Stimulated activated effector memory CD8-positive, alpha-beta T cell treated with anti-CD3 and anti-CD28 coated beads, Interleukin-12 subunit alpha, Interleukin-12 subunit beta, amount 100 ng/mL, for 72 hours (primary cell): ENCODE measurements at places on chromosomes 5 and 9.

GRCh38 chr5:142237707-142238106 lies 87.1 kb downstream of the SPRY4 start:
- no peak for DNase-seq

DNA sequence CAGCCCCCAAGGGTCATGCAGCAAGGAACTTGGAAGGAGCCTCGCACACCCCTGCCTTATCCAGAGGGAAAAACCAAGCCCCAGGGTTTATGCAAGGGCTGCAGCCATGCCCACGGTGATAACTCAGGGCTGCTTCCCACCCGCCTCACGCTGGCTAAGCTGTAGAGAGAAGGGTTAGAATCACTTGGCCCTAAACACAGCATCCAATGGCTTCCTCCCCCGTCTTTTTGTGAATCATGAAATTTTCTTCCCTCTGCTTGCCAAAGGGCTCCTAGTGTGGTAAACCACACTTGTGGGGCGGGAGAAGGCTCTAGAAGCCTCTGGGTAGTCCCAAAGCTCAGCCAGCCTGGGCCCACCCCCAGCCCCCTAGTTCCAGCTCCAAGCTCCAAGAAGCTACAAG lies 55.9 kb upstream of the ORM1 start:
- no peak for DNase-seq

DNA sequence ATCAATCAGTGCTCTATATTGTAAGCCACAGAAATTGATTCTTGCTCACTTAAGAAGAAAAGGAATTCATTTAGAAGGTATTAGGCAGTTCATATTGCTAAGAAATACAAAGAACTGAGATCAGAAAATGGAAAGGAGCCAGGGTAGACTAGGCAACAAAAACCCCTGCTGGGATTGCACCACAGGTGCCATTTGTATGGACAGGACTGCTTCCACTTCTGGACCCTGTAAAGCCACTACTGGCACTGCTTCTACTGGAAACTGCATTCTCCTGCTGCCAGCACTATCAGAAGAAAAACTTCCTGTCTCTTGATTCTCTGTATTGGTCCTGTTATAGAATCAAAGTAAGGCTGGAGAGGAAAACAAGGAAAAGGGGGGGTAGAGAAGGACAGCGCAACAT lies 45.9 kb downstream of the CERT1 start:
- no peak for DNase-seq

GRCh38 chr5:83577036-83577636 lies 105.6 kb downstream of the VCAN start:
- no peak for DNase-seq

- no peak for DNase-seq
Observed at GRCh38 chr5:23451156-23451555, 56.3 kb upstream of the PRDM9 start.

DNA sequence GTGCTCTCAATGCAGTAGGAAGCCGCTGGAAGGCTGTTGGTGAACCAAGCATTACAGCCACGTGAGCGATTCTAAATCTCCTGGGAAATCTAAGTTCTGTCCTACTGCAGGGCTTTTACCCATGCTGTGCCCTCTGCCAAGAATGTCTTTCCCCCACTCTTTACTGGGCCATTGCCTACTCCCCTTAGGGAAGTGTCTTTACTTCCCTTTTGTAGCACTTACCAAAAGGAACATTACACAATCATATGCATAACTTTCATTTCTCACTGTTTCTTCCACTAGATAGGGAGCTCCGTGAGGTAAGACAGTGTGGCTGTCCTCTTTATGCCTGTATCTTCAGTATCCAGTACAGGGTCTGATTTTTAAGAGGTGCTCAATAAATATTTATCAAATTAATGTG lies 241.7 kb upstream of the NR4A3 start:
- no peak for DNase-seq

- no peak for DNase-seq
Observed at GRCh38 chr5:142391058-142391845, 66.4 kb upstream of the SPRY4 start.

- no peak for DNase-seq
Observed at GRCh38 chr9:132505991-132506655, 76.3 kb upstream of the BARHL1 start.

DNA sequence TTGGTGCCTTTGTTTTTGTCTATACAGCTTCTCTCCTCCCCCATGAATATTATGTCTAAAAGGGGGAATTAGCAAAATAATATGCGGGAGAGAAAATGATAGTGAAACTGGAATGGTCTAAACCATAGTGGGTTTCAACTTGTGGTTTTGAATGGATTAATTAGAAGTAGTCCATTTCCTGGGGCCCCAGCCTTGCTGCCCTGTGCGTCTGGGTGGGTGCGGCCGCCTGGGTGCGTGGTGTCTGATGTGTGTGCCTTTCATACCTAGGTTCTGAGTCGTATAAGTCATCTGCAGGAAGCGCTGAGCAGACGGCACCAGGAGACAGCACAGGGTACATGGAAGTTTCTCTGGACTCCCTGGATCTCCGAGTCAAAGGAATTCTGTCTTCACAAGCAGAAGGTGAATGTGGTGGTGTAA lies 120.0 kb upstream of the CACNA1B start:
- DNase-seq: no peak

GRCh38 chr5:149586708-149587318 lies 5.5 kb downstream of the ARHGEF37 start:
- no peak for DNase-seq

GRCh38 chr5:142342128-142342981 lies 17.5 kb upstream of the SPRY4 start:
- DNase-seq: no peak

DNA sequence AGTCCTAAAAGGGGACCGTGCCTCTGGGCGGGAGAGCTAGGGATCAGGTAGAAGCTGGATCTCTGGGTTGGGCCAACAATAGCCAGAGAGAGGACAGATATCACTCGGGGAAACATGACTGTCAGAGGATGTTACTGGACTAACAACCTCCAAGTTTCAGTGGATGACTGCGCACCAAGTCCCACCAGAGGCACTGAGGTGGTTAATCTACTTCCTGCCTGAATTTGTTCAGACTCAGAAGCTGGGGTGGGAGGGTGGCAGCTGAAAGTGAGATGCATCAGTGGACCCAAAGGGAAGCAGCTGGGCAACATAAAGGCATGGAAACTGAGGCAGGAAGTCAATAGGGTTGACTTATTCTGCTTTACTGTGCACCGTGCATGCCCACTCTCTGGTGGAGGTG lies 130.1 kb upstream of the SLC44A1 start:
- no peak for DNase-seq

DNA sequence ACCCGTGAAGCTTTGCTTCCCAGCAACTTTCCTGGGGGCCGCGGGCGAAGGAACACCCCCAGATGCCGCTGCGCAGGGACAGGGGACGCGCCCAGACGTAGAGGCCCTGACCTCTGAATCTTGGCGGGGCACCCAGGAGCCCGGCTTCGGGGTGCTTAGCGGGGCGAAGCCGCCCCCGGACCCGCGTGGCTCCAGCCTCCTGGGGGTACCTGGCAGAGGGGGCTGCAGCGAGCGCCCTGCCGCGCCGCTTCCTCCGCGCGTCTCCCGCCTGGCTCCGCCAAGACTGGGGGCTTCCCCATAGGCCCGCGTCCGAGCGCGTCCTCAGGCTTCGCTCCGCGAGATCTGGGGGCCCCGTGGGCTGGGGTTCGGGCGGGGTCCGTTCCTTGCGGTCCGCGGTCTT lies 23.0 kb upstream of the ZNF782 start:
- DNase-seq: no peak

DNA sequence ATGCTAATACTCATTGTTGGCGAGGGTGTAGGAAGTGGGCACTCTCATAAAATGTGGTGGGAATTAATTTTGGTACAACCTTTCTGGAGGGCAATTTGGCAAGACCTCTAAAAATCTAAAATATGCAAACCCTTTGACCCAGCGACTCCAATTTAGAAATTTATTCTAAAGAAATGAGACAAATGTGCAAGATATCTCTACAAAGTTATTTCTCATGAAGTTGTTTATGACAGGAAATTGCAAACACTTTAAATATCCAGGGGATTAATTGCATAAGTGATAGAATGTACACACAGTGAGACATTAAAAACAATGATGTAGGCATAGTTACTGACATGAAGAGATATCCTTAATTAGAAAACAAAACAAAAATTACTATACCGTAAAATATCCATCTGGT lies 246.3 kb upstream of the MAP3K1 start:
- no peak for DNase-seq

- DNase-seq: no peak
Observed at GRCh38 chr9:122008559-122008958, 84.5 kb downstream of the TTLL11 start.

DNA sequence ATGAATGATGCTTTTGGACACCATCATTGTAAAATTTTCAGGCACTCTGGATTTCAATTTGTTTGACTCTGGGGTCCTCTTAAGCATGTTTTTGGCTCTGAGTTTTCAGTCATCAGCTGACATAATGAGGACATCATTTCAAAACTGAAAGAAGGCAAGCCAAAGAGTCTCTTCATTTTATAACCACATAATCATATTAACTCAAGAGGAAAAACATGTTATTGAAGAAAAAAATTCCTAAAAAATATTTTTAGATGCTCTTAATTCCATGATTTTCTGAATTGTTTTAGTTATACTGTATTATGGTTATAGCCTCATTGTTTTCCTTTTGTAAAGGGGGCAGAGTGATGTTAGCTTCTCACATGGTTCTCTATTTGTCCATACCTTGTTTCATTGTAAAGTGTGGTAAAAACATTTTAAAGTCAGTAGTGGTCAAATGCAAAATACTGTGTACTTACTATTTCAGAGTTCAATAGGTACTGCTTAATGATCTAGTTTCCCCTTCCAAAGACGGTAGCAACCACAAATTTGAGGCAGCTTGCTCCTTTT lies 472.1 kb downstream of the DMRT2 start:
- no peak for DNase-seq

DNA sequence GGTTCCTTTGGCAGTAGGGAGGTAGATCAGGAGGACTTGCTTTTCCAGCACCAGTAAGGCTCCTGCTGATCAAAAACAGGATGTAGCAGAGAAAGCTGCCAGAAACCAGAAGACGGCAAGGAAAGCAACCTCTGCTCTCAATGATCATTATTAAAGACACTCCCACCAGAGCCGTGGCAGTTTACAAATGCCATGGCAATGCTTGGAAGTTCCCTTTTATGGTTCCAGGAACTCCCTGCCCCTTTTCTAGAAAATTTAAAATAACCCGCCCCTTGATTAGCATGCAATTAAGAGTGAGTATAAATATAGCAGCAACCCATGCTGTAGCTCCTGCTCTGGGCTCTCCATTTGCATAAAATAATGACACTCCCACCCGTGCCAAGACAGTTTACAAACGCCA lies 16.1 kb downstream of the EQTN start:
- DNase-seq: no peak
